Heart left ventricle (tissue), 16 donors: ENCODE measurements at places on chromosomes 6 and 20. TPM values are rescaled to one million over a fixed set of nuclear protein-coding genes. Genes with fewer than 3 reads are reported as not detected.
A peak's percentile ranks its signal among the peaks of the same experiment; 100 is the strongest.

DNA sequence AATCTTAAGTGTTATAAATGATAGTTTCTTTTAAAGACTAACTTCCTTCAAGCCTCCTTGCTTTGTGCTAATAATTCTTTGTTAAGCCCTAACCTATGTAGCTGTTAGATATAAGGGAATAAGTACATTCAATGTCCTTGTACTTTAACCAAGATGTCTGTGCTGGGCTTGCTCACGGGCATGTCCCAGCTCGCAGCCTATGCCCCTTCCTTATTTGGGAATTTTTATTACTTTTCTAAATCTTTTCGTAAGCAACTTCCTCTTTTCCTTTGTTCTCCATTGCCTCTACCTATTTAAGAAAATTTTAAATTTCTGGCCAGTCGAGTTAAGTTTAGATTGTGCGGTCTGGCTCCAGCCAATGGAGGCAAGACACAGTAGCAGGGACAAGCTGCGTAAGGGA, 26.0 kb upstream of the CDK19 start:
- no peak overlapping the region for H3K4me3 ChIP-seq
- H3K27me3 ChIP-seq = no peaks in the 10 kb centered on the region
- no peak overlapping the region for H3K27ac ChIP-seq
- H3K36me3 ChIP-seq = no peaks in the 10 kb centered on the region
- no peak for DNase-seq

DNA sequence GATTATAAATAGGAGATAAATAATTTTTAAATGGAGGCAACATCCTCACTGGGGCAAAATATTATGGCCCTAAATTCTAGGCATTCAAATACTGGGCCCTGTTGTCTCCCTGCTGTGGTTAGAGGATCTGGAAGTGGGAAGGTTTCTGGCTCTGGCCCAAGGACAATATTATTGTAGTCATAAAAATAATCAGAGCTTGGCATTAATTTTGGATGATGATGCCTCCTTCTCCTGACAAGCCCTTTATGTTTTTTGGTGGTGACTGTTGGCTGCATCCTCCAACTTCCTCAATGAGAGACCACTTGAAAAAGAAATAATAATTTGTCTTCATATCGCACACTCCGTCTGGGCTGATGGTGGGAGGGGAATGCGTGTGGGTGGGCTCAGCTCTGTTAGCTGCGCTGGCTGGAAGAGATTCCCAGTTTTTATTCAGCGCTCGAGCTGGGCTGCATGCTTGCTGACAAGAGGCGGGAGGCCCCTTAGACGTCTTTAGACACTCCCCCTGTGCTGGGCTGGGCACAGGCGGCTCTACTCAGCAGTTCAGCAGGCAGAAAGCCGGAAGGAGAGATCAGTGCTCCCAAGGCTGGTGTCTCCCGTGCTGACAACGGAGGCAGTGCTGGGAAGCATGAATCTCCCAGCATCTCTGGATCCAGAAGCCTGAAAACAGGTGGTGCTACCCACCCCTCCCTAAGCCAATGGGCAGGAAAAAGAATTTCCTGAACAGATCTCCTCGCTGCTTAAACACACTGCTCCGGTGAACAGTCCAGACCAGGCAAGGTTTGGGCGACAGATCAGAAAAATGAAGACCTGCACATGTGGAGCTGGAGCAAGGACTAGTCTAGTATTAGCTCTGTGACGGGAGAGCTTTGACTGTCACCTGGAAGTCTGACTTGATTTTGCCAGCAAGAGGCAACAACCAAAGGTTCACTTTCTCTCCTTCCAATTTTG, 97.7 kb downstream of the SYCP2 start:
- peak; percentile 37 for DNase-seq
- peaks cover 19% of the 10 kb centered on the region for H3K4me1 ChIP-seq
- H3K36me3 ChIP-seq = no peaks in the 10 kb centered on the region

DNA sequence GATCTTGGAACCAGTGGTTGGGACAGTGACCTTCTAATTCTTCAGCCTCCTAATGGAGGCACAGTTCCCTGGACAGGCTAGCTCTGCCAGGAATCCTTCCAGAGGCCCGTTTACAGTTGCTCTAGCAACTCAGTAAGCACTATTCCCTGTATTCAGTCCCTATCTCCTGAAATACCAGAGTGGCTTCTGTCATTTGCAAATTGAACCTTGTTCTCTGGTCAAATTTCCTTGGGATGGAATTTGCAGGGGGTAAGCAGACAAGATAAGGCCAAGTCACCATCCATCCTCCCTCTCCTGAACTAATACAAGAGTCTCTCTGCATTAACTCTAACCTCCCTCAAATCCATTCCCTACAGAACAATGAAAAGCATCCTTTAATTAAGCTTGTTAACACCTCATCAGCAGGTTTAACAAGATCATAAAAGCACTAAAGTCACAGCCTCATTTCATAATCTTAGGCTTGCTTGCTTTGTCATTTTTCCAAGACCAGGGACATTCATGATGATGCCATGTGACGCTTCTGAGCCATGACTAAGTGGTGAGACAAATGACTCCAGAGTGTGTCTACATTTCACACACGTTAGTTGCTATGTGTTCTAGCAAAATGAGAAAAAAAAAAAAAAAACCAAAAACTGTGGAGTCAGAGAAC, 37.1 kb downstream of the SLC22A23 start:
- H3K4me1 ChIP-seq = no peaks in the 10 kb centered on the region
- DNase-seq = no peak

GRCh38 chr6:48213076-48213788, 102.2 kb upstream of the PTCHD4 start:
- H3K27me3 ChIP-seq = no peaks in the 10 kb centered on the region
- no peak for DNase-seq
- no peaks in the 10 kb centered on the region for H3K36me3 ChIP-seq
- H3K4me1 ChIP-seq = no peaks in the 10 kb centered on the region
- no peak overlapping the region for H3K27ac ChIP-seq

NHLRC1 gene
- total RNA-seq = 1.6 TPM

ELOVL4 gene
- total RNA-seq = 0.16 TPM

PDRG1 gene
- 5.6 TPM for total RNA-seq
